ENCODE measurements at places on chromosomes 5 and 9.

DNA sequence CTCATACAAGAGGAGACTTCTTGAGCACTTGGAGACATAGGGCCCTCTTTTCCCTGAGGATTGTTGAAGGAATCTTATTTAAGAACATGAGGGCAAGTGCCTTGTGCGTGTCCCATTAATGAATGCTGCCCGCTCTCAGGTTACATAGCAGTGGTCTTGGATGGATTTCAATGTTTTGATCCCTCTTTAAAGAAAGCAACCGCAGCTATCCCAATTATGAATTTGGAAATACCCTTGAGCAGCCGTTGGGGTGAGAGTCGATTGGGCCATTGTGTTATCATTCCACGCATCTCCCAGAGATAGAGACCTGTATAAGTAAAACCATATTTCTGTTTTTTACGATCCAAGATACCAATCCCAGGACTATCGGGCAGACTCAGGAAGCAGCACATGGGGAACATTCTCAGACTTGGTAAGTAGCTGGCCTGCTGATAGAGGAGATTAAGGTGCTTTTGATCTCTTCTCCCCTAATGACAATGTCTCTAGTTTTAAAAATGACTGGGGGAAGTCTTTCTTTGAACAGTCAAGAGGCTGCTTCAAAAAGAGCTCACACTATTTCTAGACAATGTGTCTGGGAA lies 145.3 kb downstream of the MACROH2A1 start:
- no peak for DNase-seq

DNA sequence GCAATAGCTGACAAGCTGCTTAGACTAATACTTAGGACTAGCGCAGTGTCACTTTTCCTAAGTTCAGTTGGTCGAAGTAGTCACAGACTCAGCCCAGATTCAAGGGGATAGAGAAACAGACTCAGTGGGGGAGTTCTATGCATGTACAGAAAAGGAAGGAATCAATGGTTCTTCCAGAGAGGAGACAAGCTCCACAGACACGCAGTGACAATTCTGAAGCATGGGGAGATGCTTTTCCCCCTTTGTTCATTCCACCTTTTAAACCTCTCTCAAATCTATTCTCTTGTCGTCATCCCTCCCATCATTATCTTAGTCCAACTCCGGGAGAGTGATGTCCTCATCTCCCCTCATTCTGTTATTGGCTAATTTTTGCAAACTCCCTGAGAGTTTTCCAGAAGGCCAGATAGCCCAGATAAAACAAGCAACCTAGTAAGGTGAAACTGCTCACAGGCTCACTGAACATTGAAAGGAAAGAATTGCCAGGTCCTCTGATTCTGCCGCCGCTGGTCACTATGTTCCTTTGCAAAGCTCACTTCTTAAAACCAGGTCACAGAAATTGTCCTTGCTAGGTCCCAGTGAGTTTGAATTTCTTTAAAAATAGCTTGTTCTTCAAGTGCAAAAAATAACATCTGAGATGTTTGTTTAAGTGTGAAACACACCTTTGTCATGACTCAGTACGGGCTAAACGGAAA lies 13.4 kb upstream of the STRBP start:
- DNase-seq, result no peak

GRCh38 chr5:78638423-78638822 lies 10.1 kb downstream of the LHFPL2 start:
- DNase-seq, result no peak

DNA sequence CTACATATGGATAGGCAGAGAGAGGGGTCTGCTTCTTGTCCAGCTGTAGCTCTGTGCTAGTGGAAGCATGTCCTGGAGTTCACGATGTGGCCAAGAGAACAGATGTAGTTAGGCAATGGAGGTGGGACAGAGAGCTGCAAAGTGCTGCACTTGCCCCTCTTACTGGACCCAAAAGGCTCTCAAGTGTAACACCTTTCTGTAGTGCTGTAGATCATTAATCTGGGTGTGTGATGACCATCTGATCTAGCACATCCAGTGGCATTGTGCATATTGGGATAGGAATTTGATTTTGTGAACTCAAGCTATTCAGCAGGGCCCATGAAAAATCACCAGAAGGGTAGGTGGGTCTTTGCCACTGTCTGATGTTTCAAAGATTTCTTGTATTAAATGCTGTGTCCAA lies 151.4 kb downstream of the KDM4C start:
- DNase-seq, result no peak

DNA sequence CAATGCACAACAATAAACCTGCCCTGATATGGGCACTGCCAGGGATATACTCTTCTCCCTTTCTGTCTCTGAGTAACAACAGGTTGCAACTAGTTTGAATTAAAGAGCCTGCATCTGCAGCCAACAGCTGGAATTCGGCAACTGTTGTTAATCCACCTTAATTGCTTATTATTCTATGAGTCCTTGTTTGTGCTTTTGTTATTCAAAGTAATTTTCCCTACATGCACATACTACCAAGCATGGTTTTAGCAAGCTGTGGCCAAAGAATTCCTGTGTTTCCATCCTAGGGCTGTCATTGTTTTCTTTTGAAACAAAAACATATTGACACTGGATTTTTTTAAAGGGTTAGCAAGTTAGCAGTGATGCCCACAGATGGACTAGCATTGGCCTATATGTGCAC lies 171.5 kb downstream of the EFNA5 start:
- no peak for DNase-seq
